ENCODE measurements at places on chromosomes 3 and 15.

- DNase-seq, result no peak
Observed at GRCh38 chr3:32934150-32934742, 17.2 kb upstream of the CCR4 start.

DNA sequence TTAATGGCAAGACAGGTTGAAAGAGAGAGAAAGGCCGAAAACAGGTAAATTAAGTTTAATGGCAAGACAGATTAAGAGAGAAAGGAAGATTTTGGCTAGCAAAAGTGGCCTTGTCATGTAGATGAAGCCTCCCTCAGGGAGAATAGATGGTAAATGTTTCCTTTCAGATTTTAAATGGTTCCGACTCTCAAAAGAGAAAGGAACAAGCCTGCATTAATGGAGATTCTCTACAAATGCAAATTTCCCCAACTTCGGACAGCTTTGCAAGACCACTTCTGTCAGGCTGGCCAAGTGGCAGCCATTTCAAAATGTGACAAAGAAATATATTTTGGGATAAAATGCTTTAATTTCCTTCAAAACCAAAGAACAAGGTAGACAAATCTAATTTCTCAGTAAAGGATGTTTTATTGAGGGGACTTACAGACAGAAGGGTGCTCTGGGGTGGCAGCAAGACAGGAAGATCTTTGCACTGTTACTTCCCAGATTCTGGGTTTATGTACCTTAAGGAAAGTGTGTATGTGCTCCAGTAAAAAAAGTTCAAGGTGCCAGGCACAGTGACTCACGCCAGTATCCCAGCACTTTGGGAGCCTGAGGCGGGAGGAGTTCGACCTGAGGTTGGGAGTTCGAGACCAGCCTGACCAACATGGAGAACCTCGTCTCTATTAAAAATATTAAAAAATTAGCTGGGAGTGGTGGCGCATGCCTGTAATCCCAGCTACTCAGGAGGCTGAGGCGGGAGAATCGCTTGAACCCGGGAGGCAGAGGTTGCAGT is 626.3 kb upstream of the NAALADL2 start:
- no peak for DNase-seq

- no peak for DNase-seq
Observed at GRCh38 chr3:100424261-100424660, 22.9 kb downstream of the LNP1 start.

GRCh38 chr3:144810160-144810559 is 838.5 kb downstream of the DIPK2A start:
- DNase-seq, result no peak

DNA sequence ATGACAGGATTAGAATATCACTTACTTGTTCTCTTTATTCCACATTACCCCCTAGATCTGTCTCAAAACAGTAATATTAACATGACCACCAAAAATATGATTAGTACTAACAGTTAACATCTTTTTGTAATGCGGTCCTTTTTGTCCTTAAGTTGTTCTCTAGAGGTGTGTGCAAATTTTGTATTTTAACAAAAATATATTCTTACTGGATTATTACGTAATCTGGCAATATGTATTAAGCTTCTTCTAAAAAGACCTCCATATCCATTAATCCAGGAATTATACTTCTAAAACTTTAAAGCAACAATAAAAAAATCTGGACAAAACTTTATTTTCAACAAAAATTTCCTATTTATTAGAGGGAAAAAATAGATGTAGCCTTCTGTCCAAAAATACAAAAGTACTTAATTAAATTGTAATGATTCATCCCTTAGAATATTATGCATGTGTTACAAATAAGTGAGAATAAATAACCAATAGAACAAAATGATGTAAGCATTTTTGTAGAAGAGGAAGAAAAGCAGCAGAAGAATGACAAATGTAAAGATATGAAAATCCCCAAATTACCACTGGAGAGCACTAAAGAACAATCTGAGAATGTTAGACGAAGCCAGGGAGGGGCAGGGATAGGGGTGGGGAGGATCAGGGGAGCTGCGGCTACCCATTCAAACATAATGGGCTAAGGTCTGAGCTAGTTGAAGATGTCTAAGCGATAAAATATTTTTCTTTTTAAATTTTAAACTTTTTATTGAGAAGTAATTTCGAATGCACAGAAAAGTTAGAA is 945.6 kb downstream of the MCTP2 start:
- no peak for DNase-seq

- DNase-seq, result no peak
Observed at GRCh38 chr15:53979051-53979788, 979 bp downstream of the UNC13C start.

GRCh38 chr3:27888562-27888961 is 166.4 kb upstream of the EOMES start:
- DNase-seq, result no peak

DNA sequence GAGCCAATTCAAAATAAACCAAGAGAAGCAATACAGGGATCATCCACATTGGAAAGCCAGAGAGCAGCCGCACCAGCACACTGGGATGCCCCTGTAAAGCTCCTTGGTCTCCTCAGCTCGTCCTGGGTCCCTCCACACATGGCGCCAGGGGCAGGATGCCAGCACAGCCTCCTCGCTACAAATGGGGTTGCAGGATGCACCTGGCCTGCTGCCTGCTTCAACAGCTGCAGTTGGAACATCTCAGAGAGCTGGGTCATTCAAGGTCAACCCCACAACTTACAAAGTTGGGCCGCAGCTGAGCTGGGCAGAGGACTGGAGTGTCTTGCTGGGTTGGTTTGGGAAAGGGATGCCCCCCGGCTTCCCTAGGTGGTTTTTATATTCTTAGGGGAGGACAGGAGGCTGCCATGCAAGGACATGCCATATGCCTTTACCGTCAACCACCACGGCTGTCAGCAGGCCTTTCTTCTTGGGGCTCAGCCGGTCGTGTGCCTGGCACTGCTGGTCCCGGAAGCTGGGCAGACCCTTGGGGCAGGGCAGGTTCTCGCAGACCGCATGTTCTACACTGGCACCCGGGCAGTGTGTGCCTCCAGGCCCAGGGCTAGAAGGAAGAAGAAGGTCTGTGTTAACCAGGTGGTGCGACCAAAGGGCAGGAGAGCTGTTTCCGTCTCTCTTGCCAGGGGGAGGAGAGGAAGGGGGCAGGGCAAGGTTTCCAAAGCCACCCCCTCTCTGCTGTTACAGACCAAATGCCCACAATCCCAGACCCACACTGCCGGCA is 225.2 kb downstream of the ADAMTS17 start:
- DNase-seq, result no peak

DNA sequence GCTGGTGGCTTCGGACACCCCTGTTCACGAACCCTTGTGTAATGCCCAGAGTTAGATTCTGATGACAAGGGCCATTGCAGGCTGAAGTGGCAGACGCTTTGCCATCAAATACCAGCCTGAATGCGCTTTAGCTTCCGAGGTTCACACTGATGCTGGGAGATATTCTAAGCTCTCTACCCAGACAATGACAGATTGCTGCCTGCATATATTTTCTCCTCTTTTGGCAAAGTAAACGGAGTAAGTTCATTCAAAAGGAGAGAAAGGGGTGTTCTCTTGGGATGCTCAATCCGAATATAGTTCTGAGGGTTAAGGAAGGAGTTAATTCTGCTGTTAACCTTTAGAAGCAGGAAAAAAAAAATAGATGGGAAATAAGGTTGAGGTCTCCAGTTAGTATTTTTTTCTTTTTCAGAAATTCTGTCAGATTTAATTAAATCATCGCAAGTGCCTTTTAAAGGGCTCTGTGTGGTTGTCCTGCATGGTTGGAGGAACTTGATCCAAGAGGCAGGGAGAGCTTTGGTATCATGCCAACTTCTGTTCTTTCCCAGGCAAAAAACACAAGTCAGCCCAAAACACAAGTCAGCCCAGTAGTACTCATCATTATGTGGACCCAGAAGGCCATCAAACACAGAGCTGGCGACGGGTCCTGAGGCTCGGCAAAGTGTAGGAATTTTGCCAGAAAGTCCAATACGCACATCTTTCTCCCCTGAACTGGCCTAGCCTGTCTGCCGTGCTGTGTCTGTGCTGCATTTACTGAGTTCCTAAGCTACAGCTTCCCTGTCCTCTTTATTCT is 70.9 kb upstream of the ST8SIA2 start:
- no peak for DNase-seq

DNA sequence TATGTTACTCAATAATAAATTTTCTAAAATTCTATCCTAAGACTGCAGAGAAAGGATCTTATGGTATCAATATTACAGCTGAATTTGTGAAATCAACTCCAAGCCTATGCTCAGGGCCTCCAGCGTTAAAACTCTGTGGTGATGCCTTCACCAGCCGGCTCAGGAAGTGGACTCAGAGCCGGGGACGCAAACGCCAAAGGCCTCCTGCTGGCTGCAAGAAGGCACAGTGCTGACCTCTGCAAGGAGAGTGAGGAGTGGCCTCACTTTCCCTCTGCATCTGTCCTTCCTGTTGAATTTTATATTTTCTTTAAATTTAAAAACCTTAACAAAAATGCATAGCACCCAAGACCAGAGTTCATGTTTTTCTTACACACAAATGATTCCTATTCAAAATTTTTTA is 48.5 kb downstream of the HERC2 start:
- no peak for DNase-seq

DNA sequence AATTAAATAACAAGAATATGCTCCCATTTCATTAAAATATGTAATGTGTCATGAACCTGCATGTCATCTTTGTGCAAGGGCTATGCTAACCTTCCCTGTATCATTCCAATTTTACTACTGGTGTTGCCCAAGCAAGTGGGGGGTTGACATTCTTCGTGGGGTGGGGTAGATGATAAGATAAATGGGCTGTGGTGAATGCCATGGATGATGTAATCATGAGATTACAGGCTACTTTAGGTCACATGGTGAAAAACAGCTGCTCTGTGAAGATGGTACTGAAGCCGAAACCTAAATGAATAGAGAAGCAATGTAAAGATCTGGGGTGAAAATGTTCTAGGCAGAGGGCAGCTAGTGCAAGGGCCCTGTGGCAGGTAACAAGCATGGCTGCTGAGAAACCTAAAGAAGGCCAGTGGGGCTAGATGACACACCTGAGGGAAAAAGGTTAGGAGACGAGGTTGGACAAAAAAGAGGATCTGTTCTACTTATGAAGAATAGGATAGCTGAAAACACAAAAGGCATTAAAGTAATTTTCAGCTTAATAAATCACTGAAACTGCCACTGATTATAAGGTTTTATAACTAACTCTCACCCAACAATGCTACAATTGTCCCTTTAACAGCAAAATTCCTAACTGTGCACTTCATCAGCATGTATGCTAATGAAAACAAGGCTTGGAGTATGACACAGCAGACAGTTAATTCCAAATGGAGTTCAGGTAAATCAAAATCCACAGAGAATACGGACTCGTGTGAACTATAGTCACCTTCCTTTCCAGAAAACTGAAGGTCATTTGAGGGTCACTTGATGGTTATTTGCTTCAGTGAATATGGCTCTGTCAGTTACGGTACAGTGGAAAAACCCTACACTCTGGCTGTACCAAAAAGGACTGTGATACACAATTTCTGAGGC is 35.0 kb downstream of the MTMR10 start:
- no peak for DNase-seq

GRCh38 chr3:15665510-15666150 is 64.1 kb downstream of the BTD start:
- DNase-seq, result no peak

GRCh38 chr3:40109641-40110490 is 199.6 kb upstream of the EIF1B start:
- DNase-seq, result no peak

- no peak for DNase-seq
Observed at GRCh38 chr3:181230258-181230657, 240.7 kb upstream of the DNAJC19 start.

DNA sequence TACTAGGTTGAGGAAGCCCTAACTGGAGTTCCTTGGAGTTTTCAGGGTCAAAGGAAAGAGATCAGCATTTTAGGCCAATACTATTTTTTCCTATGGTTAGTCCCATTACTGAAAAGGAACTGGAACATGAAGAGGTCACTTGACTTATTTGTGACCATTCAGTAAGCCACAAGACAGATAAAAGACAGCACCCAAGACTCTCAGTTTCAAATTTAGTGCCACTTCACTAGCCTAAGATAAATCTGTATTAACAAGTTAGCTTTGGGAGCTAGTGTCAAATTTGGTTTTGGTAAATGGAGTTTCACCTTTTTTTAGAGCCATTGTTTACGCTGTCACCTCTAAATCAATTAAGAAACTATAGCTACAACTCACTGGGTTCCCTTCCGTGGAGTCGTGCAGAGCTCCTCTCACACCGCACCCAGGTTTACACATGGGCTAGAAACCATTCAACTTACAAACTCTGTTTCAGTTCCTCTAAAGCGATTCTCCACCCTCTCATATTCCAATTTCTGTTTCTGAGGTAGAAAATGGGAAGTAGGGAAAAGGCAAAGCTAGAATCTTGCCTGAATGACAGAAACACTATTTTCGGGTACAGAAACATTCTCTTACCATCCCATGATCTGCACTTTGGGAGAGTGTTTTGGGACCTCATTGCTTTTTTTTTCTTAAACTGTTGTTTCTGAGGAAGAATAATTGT is 14.4 kb downstream of the CCDC32 start:
- no peak for DNase-seq

GRCh38 chr3:110656394-110657025 is 415.1 kb upstream of the NECTIN3 start:
- DNase-seq, result no peak

GRCh38 chr3:11591002-11591355 is 52.7 kb downstream of the VGLL4 start:
- DNase-seq, result no peak

GRCh38 chr3:23002836-23003732 is 200.0 kb upstream of the UBE2E2 start:
- DNase-seq, result peak; percentile 69

DNA sequence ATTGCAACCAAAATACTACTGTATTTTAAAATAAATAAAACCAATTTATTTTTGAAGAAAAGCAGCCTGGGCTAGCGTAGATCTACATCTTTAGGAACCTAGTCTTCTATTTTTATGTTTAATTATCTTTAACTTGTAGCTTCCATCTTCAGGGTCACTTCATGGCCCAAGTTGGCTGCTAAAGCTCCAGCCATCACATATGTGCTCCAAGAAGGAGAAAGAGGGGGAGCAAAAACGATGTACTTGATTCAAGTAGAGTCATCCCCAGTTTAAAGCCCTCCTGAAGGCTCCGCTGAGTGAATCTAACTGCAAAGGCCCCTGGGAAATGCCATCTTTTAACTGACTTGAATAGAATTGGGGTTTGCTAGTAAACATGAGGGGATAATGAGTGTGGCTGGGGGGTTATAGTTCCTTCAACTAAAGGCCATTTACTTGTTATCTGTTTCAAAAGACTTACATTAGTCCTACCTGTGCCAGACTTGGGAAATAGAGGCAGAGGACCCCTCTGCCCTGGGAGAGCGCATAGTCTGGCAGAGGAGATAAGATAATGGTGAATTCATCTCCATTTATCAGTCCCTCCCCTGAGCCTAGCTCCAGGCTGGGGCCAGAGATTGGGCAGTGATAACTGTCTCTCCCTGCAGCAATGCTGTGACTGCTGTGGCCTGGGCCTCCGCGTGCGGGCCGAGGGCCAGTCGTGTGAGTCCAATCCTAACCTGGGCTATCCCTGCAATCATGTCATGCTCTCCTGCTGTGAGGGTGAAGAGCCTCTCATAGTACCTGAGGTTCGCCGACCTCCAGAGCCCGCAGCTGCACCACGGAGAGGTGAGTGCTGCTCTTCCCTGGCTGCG is 64.6 kb downstream of the FBLN2 start:
- no peak for DNase-seq

Data from NCI-H1092 (cell line).